ENCODE measurements at places on chromosomes 3 and 15. TPM values are rescaled to one million over a fixed set of nuclear protein-coding genes. Genes with fewer than 3 reads are reported as not detected.

Gene GOLGA8F
- total RNA-seq = not detected

Gene MAGEL2
- not detected for total RNA-seq

Gene LAMB2
- 213 TPM for total RNA-seq

Gene OR5K2
- total RNA-seq = not detected

All from HCT116 (cell line).